ENCODE measurements at places on chromosomes 6 and 20.

DNA sequence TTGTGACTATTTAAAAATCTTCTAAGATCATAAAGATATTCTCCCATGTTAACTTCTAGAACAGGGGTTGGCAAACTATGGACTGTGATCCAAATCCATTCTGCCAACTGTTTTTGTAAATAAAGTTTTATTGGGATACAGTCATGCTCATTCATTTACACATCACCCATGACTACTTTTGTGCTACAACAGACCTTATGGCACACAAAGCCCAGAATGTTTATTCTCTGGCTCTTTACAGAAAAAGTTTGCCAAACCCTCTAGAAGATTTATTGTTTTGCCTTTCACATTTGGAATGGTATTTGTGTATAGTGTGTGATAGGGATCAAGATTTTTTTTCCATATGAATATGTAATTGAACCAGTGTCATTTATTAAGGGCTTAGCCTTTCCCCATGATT is 341.7 kb downstream of the CD83 start:
- no peak for DNase-seq

DNA sequence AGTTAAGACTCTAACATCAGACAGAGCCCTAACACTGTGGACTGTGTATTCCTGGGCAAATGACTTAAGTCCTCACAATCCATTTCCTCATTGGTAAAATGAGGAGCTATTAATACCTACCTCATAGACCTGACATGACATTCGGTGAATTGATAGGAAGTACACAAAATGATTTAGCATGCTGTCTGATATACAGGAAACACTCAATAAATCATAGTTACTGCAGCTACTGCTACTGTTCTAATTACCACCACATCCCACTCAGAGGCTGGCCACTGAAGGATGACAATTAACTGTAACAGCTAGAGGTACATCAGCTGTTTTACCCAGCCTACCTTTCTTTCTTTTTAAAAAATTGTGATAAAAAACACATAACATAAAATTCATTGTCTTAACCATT is 87.7 kb downstream of the PLCG1 start:
- no peak for DNase-seq

DNA sequence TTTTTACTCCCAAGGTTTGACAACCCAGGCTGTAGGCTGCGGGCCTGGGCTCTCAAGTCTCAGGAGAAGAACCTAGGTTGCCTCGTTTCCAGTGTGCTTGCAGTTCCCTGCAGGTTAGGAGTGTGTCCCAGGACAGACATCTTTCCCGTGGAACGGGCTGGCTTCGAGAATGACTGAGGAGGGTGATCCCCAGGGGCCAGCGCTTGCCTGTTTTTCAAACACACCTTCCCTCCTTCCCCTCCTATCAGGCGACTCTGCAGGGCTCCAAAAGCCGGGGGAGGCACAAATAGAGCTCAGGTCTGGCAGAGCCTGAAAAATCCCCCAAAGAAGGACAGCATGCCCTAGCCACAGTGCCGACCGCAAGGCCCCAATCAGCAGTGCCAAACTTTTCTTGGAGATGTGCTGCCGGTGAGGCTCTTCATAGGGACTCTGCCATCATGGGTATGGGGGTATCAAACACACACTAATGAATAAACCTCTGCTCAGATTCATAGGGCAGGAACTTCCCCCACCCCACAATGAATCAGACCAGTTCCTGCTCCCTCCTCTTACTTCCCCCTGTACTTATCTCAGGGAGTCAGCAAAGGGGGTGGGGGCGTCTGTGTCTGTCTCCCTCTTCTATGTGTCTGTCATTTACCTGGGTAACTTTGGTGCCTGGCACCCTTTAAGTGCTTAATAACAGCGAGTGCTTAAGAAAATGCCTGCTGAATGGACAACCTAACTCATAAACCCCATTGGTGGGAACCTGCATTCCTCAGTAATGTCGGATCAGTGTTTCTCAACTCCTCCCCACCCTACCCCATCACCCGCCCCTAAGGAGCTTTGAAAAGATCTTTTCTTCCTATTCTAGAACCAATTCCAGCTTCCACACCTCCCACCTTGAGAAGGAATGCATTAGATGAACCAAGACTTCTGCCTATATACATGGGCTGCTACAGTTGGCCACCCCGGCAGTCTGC is 1.6 kb downstream of the KCNG1 start:
- no peak for DNase-seq

DNA sequence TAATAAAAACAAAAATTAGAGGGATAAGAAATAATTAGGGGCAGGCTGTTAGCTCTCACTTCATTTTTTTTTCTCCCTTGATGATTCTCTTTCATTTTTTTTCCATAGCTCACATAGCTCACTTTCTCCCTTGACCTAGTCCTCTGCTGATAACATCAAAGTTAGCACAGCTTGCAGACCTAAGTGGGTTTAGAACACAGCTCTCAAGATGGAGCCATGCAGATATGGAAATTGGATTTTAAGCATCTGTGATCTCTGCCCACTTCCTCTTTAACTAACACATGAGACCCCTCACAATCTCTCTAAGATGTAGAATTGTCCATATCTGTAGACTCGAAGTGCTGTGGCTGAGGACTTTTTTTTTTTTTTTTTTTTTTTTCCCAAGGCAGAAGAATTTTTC is 257.1 kb downstream of the SOX4 start:
- DNase-seq, result no peak

GRCh38 chr20:24675651-24676352 is 206.4 kb downstream of the SYNDIG1 start:
- peak; percentile 46 for DNase-seq

DNA sequence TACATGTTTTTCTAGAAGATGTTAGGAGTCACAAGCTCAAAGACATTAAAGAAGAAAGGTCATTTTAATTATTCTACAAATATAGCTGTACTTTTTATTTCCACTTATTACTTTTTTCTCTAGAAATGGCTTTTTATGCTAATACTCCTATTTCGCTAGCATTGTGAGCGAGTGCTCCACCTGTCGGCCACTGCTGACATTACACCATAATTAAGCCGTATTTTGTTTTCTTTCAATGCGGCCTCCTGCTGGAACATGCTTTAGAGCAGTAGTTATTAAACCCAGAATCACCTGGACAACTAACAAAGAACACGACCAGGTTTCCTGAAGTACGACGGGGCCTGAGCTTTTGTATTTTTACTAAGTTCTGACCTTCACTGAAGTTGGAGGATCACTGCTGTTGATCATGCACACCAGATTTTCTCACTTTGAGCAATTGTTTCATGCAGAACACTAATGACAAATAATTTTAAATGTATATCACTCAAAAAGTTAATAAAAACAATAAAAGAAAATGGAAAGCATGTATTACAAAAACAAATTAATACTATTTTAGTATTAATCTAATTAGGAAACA is 74.1 kb upstream of the PAK5 start:
- DNase-seq, result peak; percentile 32

Measured in tibial artery (tissue), 4 donors.